AG09319 (cell line): ENCODE measurements at places on chromosomes 1 and 21.

GRCh38 chr1:191541758-191542157 lies 616.5 kb upstream of the RGS18 start:
- no peak for DNase-seq

GRCh38 chr1:119453021-119453420 lies 38.1 kb downstream of the HSD3B2 start:
- peak; percentile 40 for DNase-seq

DNA sequence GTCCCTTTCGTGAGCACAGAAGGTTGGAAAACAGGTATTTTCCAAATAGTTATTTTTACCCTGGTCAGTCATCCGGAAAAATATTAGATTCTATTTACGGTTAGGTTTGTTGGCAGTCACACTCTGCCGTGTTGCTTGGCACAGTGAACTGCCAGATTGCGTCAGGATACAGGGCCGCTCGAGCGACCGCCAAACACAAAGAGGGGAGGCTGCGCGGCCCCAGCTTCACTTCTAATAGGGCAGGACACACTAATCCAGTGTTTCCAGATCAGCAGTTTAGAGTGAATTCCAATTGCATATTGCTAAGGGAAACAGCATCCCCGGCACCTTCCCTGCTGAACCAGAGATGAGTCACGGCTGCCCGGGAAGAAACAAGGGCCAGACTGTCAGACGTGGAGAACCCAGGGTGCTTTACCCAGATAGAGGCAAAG lies 22.9 kb downstream of the UMODL1 start:
- peak; percentile 90 for DNase-seq

GRCh38 chr1:238191170-238191569 lies 300.4 kb upstream of the ZP4 start:
- no peak for DNase-seq

- DNase-seq, result no peak
These were observed 74.8 kb upstream of the TINAGL1 start for GRCh38 chr1:31501505-31501904.

- no peak for DNase-seq
These were observed 50.2 kb downstream of the RABGAP1L start for GRCh38 chr1:174209347-174210187.
